ENCODE measurements at places on chromosomes 7 and 10.

DNA sequence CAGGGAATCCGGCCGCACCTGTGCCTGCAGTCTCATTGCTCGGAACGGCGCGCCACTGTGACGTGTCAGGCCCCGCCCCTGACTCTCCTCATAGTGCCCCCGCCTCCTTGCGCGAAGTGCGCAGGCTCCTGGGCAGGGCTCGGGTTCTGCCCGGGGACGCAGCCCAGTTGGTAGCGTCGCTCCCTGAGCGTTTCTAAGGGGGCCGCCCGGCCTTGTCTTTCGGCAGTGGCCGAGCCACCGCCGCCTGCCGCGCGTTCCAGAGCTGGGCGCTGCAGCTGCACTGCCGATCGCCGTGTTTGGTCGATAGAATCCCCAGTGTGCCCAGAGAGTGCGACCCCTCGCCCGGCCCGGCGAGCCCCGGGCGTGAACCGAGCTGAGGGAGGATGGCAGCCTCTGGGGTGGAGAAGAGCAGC is at the start of gene KLHL7:
Gene KLHL7 (plus strand): TSS at position 142 of the 413 bp plus-strand sequence. CDS start 242 bp downstream, at position 384.
- DNase-seq, result peak; percentile 94

GRCh38 chr10:35392482-35393228 is 56.3 kb downstream of the CCNY start:
- DNase-seq, result no peak

GRCh38 chr7:3162289-3162688 is 118.6 kb upstream of the CARD11 start:
- DNase-seq, result no peak

- no peak for DNase-seq
Observed at GRCh38 chr10:130715686-130716670, 579.8 kb downstream of the GLRX3 start.

- DNase-seq, result no peak
Observed at GRCh38 chr7:49823566-49823965, 50.1 kb downstream of the VWC2 start.

- no peak for DNase-seq
Observed at GRCh38 chr7:3888096-3888495, 587.0 kb downstream of the SDK1 start.

DNA sequence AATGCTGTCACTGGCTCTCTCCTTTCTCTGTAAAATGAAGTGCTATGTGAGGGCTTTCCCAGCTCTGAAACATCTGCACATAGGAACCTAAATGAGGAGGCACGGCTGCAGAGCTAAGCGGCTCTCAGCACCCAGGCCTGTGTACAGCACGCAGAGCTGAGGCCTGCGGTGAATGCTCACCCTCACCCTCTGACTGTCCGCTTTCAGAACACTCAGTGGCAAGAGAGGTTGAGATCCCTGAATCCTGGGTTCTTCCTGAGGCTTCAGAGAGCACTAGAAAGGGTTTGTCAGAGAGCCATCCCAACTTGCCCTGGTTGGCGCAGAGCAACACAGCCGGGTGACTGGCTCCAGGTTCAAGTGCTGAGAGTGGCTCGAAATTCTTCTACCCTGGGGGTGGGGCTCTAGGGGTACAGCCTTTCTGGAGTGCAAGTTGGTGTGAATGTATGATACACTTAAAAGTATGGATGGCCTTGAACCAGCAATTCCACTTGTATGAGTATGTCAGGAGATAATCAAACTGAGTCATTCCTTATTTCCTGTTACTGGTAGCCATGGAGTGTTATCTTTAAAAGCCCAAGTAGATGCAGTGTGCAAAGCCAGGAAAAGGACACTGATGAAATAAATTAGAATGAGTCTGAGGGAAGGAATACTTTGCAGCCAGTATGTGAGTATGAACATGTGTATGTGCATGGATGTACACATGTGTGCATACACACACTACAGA is 1.7 kb upstream of the CCDC201 start:
- no peak for DNase-seq

DNA sequence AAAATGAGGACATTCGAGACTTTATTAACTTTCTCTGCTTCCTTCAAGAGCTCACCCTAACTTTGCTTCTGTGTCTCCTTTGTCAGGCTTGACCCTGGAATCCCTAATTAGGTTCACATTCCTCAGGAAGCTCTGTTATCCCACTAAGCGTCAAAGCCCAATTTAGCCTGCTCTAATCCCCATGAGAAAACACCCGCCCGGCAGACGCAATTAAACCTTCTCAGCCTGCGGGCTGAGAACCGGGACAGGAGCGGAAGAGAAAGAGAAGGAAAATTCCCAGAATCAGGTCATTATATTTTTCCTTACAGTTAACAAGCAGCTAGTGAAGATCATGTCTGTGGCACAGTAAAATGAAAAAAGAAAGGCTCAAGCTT is 93.0 kb downstream of the TNS3 start:
- DNase-seq, result no peak

DNA sequence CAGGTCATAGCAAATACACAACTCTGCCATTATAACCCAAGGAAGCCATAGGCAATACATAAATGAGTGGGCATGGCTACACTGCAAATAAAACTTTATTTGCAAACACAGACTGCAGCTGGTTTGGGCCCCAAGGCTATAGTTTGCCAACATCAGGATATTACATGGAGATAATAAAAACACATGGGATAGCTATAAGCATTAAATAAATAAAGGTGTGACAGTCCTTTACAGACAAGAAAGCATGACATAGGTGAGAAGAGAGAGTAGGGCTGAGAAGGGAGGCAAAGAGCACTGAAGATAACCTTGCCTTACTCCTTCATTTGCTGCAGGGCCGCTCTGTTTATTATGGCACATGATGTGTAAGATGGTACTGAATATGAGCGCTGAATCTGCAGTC is 135.1 kb upstream of the GHITM start:
- no peak for DNase-seq

- DNase-seq, result no peak
Observed at GRCh38 chr7:124073310-124073645, 40.4 kb upstream of the TMEM229A start.

- DNase-seq, result no peak
Observed at GRCh38 chr10:44460416-44460815, 75.5 kb upstream of the CXCL12 start.

DNA sequence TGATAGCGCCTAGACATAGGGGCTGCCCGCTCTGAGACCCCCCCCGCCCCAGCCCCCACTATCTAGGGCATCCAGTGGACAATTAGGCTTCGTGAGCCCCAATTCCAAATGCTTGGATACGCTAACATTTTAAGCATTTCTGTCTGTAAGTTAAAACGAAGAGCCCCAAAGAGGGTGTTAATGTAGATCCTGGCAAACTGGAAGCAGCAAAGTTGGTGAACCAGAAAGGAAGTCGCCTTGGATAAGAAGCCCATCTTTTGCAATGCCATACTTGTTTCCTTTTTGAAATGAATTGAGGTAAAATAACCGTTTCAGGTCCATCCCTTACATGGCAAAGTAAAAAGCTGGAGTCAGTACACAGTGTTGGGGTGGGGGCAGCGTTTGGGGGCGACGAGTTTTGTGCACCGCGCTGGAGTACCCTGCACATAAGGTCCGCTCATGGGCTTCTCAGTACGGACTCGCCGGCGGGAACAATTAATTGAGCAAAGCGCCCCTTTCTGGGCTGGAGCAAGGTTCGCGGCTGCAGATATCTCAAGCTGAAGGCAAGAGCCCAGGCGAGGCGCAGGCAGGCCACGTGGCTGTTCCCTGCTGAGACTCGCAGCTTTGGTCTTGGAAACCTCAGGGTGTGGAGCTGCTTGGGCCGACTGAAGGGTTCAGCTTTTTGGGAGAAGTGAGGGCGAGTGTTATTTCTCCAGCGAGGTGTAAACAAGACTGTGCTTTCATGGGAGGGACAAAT is 1.4 kb upstream of the TWIST1 start:
- no peak for DNase-seq

GRCh38 chr7:28088901-28089714 is 91.5 kb downstream of the JAZF1 start:
- no peak for DNase-seq

- DNase-seq, result no peak
Observed at GRCh38 chr10:88185830-88186229, 322.4 kb downstream of the PTEN start.

DNA sequence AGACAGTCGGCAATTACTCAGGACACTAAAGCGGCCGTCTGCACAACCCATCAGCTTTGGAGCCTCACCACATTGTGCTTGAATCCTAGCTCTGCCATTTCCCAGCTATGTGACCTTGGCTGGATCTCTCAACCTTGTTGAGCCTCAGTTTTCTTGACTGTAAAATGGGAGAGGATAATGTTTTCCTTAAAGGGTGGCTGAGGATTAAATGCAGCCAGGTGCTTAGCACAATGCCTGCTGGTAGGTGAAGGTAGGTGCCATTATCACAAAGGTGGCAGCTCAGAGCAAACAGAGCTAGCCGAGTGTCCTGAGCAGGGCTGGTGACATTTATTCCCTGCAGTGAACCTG is 508.5 kb upstream of the ZMIZ1 start:
- DNase-seq, result no peak

DNA sequence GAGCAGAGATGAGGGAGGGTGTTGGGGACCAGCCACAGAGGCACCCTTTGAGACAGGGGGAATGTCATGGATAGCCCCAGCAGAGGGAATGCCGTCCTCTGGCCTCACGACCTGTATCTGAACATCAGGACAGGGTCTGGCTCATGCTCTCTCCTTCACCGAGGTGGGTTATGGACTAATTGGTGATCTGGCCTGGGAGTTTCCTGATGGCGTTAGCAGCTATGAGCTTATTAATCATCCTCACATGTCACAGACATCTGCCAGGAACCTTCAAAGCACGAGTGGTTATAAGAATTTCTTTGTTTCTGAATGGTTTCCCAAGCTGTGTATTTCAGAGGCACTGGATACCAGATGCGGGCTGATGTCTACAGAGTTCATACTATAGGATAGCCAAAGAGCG is 6.9 kb downstream of the CPA4 start:
- DNase-seq, result no peak

DNA sequence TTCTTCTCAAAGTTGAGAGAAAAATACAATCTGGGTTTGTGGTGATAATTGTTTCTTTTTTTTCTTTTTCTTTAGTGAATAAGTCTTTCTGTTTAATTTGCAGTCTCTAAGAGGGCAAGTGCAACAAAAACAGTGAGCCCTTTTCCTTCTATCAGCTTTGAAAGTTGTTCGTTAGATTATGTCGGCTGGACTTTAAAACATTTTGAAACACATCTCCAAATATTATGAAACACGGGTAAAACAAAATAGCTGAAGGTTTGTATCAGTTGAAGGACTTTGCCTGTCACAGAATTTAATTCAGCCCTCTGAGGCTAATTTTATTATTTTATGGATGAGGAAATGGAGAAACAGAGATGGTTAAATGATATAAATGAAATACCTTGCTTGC is 85.3 kb downstream of the AGMO start:
- no peak for DNase-seq

DNA sequence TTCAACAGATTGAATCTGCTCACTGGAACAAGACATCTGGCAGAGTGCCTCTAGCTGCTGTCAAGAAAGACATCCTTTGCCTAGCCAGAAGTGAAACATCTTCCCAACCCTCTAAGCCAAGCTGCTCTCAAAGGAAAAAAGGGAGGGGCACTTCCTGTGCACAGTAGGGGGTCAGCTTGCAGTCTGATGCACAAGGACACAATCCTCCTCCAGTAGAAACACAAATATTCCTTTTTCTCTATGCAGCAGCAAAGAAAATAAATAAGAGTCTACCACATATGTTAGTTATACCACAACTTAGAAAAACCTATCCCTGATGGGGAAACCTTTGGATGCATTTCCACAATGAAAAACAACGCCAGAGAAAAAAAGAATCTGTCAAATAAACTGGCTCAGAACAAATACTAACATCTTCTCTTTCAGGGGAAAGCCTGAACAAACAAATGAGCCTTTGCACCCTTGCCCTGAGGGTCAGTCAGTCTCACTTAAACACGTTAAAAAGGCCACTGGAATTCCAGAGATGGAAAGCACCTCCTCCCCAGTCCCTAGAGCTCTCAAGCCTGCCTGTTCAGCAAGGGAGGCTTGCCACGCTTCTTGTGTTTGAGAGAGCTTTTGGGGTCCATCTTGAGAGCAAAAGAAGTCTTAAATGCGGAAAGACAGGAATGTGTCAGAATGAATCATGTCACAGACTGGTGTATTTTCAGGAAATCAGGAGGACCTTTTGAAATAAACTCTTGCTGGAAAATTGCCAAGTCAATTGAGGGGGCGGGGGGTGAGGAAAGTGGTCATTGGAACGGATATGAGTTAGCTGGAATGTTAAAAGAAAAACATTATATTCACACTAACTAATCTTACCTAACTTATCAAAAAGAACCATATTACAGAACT is 7.5 kb downstream of the LAMB1 start:
- no peak for DNase-seq

DNA sequence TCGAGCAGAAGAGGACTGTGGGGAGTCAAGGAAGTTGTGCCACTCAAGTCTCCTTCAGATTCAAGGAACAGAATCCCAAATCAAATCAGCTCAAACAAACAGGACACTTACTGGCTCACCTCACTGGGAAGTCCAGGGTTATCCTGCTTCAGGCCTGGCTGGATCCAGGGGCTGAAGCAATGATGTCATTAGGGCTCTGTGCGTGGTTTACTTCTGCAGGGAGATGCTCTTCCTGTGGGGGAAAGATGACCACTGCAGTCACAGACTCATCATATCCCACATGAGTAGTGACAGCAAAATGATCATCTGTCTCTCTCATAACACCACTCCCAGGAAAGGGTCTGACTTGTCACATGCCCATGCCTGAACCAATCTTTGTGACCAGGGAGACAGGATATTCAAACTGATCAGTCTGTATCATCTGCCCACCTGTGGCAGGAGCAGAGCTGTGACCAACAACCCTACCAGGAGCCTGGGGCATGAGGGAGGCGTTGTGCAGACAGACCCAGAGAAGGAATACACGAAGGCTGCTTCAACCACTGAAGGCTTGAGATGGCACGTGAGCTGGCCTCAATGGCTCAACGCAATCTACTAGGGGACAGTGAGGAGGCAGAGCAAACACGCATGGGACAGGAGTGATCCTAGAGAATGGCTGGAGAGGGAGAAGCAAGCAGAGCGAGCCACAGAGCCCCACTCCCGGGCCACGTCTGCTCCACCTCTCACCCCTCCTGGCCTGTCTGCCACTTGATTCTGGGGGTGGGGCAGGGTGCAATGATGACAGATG is 27.6 kb upstream of the NANOS1 start:
- DNase-seq, result no peak

- no peak for DNase-seq
Observed at GRCh38 chr10:24642921-24643678, 80.6 kb downstream of the ARHGAP21 start.

DNA sequence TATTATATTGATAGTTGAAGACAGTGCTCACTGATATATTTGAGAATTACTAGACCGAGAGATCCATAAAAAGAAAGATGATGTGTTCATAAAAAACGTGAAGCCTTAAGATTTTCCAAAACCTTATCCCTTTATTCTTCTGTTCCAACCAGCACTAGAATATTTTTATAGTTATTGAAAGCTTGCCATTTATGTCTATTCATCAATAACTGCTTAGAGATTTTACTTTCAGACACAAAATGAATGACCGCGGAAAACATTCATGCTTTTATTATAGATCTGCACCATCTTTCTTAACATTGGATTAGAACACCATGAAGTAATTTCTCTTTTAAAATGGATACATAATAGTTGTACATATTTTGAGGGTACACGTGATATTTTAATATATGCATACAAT is 77.6 kb downstream of the FBXL13 start:
- no peak for DNase-seq

- DNase-seq, result no peak
Observed at GRCh38 chr7:126958367-126958766, 294.4 kb downstream of the GRM8 start.
